ENCODE measurements at places on chromosomes 16 and 17. TPM values are rescaled to one million over a fixed set of nuclear protein-coding genes. Genes with fewer than 3 reads are reported as not detected.
A peak's percentile ranks its signal among the peaks of the same experiment; 100 is the strongest.

The TMEM95 gene
- total RNA-seq = not detected

The ARL5C gene
- 0.58 TPM for total RNA-seq

The RMI2 gene
- 10.9 TPM for total RNA-seq

The PRR11 gene
- 78.9 TPM for total RNA-seq

The SOST gene
- total RNA-seq = not detected

The ZPBP2 gene
- total RNA-seq = not detected

The GDPD3 gene
- 3.4 TPM for total RNA-seq

The HBA2 gene
- total RNA-seq = not detected

The PPP1R27 gene
- total RNA-seq = not detected

The CACNG3 gene
- not detected for total RNA-seq

The ETV4 gene
- total RNA-seq = 147 TPM

DNA sequence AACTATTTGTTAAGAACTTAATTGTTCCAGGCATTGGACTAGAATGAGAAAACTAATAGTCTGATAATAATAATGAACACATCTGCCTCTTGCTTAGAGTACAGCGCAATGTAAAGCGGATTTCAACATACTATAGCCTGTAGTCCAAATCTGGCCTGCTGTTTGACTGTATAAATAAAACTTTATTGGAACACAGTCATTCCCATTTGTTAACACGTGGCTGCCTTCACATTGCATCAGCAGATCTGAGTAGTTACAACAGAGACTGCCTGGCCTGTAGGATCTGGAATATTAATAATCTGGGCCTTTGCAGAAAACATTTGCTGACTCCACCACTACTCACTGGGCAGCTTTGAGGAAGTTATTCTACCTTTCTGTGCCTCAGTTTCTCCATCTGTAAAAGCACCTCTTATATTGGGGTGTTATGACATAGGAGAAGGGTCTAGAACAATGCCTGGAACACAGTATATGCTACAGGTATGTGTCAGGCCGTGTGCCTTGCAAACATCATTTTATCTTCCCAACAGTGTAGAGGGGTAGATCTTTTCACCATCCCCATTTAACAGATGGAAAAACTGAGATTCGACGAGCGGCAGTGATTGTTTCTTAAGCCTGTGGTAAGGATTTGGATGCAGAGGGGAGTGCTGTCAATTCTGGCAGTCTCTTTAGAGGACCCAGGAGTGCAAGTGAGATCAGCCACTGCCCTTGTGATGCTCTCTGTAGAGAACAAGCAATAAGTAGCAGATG lies 22.2 kb downstream of the PDILT start:
- no peak for DNase-seq

DNA sequence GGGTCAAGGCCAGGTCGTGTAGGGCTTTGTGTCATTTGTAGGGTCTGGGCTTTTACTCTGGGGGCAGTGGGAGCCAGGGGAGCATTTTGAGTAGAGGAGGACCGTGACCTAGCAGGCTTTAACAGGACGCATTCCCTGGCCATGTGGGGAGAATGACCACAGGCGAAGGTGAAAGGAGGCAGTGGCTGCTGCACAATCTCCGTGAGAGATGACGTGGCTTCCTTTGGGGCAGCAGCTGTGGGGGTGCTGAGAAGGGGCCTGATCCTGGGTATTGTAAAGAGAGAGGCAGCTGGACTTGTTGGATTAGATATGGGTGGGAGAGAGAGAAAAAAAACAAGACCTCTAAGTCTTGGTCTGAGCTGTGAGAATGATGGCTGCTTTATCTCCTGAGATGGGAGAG lies 46.0 kb downstream of the KATNIP start:
- DNase-seq = no peak

- DNase-seq = no peak
Observed at GRCh38 chr17:41657936-41658335, 30.7 kb upstream of the EIF1 start.

GRCh38 chr17:38747463-38748148 lies 530 bp downstream of the PCGF2 start:
- DNase-seq = no peak

- no peak for DNase-seq
Observed at GRCh38 chr17:46106966-46107644, 86.1 kb downstream of the KANSL1 start.

- peak; percentile 66 for DNase-seq
Observed at GRCh38 chr17:31499771-31500554, 108.5 kb downstream of the RAB11FIP4 start.

DNA sequence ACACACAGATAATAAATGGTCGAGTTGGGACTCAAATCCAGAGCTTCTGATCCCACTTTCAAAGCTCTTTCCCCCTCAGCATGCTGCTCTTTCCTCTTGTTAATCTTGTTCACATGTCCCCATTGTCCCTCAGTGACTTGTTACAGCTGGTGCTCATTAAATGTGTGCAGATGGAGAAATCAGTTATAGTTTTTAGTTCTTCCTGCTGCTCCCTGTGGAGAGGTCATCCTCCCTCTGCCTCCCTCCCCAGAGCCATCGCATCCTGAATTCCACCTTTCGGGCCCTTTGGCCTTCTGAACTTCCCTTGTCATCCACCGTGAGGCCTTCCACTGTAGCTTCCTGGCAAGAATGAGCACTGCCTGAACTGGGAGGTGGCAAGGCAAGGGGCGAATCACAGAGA lies 179.6 kb downstream of the WSCD1 start:
- DNase-seq = no peak

DNA sequence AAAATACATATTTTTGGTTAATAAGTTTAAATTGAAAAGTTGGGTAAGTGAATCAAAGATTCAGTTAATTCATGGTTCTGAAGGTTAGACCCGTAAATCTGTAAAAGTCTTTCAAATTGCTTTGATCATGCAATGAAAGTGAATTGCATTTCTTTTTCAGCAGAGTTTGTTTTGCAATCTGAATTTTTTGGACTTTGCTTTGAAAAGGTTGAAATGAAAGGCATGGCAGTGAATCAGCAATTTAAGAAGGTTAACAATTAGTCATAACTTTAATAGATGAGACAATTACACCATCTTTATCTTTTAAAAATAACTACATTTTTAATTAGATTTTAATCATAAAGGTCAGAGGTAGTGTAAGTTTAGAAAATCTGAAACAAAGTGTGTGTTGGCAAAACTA lies 310.9 kb upstream of the KCNJ16 start:
- peak; percentile 38 for DNase-seq

GRCh38 chr16:13391337-13391736 lies 489.9 kb downstream of the SHISA9 start:
- DNase-seq = no peak

DNA sequence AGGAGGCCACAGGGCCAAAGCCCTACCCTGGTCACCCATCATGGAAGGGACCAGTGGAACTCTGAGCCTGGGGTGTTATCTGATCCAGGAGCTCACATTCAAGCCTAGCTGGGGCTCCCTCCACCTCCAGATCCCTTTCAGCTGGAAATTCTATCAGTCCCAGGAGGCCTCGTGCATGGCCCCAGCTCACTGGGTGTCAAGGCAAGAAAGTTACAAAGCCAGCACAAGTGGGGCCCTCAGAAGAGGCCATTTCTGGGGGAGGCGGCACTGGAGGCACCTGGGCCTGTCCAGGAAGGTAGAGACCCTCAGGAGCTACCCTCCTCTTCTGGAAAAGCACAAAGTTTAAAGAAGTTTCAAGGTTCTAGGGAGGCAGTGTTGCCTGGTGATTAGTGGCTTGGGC lies 4.8 kb downstream of the CA7 start:
- no peak for DNase-seq

DNA sequence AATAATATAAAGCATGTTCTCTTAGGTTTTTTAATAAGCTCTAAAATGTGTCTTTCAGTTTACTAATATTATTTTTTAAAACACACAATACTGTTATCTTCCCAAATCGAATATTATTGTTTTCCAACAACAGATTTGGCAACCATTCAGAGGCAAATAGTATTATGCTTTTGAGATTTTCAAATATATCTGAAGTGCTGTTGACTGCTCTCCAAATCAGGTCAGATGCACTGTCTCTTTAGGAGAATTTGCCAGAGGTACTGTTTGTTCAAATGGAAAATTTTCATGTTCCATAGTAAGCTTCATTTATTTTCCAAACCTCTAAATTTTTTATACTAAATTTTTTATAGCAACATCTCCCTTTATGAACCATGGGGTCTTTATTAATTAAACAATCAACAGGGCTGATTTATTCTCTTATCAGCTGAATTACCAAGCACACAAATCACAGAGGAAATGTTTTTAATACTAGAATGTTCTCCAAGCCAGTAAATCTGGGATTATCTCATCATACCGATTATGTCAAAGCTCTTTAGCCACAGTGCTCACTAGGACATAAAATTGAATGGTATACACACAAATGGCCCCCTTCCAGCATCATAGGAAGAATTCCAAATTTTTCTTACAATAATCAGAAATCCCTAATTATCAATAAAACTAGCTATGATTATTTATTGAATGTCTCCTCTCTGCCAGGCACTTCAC lies 108.8 kb upstream of the HLF start:
- DNase-seq = no peak

DNA sequence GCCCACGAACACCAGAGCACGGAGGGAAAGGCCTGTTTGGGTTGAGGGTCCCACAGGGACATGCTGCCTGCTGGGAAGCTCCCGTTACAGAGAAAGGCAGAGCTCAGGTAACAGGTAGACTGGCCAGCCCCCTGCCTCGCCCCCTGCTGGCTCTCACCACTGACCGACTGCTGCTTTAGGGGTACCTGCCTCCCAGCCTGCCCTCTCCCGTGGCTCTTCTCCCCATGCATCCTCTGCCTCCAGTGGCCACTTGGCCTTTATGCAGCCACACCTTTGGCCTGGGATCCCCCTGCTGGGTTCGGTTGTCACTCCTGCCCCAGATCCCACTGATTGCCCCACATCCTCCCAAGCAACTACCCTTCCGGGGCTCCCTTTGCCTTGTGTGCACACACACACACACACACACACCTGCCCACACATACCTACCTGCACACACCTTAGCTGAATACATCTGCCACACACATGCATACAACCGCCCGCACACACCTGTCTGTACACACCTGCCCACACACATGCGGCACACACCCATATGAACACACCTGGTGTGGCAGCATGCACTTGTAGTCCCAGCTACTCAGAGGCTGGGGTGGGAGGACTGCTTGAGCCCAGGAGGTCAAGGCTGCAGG lies 7.1 kb downstream of the MCRIP1 start:
- DNase-seq = no peak

DNA sequence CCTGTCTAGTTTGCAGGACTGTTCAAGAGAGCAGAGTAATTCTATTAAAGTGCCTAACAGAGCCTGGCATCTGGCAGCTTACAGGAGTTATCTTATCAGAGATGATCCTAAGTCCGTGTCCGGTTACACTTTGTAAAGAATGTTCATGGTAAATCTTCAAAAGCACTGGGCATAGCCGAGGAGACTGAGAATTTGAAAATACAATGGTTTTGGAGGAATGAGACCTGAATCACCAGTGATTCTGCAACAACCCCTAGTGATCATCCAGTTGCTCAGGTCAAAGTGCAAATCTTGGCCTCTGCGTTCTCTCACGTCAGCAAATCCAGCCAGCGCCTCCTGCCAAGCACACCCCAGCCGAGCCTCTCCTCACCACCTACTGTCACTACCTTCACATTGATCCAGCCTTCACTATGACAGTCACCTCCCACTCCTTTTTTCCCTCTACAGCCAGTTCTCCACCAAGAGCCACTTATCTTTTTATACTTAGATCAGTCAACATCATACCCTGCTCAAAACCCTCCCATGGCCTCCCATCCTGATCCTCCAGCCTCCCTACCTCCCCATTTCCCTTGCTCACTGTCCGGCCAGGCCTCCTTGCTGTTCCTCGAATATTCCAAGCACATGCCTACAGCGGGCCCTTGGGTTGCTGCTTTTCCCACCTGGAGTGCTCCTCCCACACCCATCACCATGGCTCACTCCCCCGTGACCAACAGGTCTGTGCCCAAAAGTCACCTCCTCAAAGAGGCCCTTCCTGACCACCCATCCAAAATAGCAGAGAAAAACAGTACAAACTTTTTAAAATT lies 57.4 kb upstream of the ERN1 start:
- DNase-seq = no peak

- DNase-seq = no peak
Observed at GRCh38 chr16:400061-400591, 1.6 kb upstream of the DECR2 start.

DNA sequence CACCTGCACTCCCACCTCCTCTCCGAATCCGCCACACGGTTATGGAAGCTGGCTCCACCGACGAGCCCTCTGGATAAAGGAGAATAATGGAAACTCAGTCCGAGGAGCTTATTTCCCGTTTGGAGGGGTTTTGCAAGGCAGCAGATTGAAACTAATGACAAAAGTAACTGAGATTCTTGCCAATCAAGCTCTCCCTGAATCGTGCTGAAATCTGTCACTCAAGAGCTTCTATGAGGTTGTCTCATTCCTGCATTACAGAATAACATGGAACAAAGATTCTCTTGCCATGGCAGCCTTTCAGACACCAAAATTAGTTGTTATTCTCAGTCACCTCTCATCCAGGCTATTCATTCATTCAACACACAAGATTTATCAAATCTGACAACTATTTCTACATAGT lies 405.9 kb downstream of the SOX9 start:
- DNase-seq = no peak

DNA sequence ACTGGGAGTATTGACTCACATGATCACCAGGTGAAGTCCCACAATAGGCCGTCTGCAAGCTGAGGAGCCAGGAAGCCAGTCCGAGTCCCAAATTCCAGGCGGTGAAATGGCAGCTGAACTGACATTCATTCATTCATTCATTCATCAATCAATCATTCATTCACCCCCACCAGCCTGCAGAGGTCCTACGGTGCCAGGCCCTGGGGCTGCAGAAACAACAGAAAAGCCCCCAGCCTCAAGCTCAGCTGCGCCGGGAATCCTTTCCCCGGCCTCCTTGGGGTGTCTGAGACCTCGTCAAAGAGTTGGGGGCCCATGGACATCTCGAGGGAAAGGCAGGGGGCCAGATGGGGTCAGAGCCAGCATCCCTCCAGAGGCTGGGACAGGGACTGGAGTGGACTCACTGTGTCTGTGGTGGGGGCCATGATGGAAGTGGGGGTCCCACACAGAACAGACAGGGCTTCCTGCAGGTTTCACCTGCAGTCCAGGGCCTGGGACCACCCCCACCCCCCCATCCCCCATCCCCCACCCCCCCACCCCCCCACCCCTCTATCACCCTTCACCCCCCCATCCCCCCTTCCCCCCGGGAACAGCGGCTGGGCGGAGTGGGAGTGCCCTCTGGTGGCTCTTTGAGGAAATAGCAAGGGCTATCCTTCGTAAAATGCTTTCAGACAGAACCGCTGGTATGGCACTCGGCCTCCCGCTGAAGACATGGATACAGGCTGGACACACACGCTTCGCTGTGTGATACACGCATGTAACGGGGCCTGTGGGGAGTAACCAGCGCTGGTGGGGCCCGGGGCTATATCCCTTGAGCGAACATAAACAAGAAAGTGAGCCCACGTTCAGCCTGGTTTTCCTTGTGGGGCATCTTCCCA lies 8.5 kb upstream of the ZC3H18 start:
- DNase-seq = peak; percentile 48

GRCh38 chr17:57521606-57522005 lies 223.5 kb downstream of the CCDC182 start:
- DNase-seq = no peak

All from PC-3 (cell line).